Thyroid gland (tissue), 4 donors: ENCODE measurements at places on chromosomes 6 and 20.

DNA sequence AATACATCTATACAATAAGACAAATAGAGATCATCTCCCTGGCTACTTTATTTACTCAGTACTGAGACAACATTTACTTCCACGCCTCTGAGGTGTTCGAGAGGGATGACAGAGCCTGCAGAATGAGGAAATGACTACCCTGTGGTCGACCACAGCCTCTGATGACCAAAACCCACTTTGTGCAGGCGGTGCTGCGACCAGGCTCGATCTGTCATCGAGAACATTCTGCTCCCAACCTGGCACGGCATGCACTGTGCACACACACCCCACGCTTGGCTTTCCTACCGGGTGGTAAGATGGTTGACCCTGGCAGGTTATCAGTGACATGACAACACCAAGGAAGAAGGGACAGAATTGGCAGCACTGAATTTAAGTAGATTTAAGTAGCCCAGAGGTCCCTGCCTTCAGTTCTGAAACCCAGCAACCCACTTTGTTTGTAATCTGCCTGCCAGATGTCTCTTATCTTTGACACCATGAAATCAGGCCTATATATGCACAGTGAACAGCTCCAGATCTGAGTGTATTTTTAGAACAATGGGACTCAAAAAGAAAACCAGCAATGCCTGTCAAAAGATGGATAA, 42.6 kb downstream of the TTI1 start:
- peak; percentile 27 for DNase-seq

DNA sequence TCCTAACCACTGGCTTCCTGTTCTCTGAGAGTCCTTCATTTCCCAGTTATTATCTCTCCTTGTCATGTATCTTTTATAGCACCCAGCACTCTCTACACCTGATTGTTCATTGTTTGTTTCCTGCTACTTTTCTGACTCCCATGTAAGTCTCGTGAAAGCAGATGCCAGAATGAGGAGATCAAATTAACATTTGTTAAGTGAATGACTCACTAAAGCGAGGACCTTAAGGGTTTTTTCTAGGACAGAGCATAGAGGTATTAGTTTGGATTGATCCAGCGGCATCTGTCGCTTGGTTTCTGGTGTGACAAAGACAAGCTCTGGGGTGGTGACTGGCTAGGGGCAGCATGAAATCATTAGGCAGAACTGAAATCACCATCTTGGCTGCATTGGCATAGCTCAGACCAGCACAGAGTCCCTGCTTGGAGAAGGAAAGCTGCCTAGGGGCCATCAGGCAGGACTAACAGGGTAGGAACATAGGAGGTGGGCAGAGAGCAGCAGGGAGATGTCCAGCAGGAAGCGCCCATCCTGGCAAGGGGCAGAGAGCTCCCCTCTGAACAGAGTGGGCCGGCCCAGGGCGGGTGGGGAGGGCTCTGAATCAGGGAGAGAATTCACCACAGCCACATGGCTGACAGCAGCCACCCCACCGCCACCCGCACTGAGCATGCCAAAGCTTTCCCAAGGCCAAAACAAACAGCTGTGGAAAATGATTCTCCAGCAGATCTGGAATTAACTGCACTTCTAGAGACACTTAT, 97.1 kb upstream of the CEP85L start:
- peak; percentile 15 for DNase-seq

DNA sequence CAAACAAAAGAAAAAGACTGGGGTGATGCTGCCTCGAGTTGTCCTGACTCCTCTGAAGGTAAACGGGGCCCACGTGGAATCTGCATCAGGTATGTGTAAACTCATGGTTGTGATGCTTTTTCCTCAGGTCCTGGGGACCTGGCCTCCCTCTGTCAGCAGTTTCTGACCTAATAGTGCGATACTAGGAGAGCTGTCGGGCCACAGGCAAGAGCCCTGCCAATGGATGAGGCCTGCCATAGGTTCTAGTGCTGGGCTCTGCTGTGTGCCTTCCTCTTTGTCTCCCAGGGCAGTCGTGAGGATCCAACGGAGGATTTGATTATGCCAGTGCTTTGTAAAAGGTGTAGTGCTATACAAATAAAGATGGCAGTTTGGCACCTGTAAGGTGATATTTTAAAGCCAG, 71.2 kb downstream of the ASXL1 start:
- no peak for DNase-seq

DNA sequence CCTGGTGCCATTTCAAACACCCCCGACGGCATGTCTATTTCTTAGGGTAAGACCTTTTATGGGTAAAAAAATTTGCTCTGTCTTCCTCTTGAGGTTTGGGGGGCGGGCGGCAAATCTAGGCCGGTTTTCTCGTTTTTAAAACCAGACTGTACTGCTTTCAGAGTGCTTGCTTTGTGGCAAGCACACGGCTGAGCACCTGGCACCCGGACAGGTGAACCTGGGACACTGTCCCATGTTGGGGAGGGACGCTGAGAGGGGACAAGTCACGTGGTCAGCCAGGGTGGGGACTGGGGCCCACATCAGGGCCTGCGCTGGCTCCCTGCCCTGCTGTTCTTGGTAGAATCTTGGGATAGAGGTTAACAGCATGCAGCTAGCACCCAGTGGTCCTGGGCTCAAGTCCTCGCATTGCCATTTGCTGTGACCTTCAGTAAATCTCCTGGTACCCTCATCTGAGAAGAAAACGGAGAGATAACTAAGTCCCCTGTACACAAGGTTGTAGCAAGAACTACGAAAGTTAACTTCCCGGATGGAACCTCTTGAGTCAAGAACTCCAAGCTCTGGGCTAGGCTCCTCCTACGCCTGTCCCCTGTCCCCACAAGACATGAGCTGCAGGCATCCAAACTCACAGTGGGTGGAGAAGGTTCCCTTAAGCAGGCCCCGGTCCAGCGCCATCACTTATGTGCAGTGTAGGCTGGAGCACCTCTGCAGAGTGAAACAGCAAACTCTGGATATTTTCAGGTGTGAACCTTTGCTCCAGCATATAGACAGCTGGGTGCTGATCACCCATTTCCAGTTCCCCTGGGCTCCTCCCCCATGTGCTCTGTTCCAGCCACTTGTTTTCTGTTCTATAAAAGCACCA, 41.7 kb downstream of the PMEPA1 start:
- peak; percentile 97 for DNase-seq

DNA sequence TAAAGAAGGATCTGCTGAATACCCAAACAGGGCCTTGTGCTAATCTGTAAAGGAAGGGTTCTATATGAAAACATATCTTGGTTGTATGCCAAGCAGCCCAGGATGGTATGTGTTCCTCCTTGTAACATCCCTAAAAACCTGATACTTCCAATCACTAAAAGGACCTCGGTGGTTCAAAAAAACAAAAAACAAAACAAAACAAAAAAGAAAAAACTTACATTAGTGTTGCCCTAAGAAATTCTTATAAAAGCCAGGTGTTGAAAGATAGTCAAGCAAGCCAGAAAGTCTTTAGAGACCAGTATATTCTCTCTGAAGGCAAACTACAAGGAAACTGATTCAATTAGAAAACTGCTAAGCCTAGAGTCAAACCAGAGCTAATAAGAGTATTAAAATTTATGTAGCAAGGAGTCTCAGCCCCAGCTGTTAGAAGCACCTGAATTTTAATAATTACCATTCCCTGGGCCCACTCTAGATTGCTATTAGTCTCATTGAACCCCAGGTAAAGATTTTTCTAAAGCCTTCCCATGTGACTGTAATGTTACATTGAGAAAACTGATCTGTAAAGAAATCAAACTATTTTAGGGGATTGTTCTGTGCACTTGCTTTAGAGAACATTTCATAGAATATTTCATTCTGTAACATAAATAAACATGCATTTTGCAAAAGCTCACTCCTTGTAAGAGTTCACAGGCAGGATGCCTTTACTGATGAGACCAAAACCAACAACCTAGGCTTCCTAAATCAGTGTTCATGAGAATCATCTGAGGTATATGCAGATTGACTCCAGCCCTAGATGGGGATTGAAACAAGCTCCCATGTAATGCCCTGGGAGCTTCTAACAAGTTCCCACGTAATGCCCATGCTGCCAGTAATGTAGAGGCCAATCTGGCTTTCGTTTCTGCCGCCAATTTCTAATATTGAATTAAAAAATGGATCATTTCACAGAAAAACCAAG, 95.2 kb upstream of the BTN3A2 start:
- DNase-seq = no peak

DNA sequence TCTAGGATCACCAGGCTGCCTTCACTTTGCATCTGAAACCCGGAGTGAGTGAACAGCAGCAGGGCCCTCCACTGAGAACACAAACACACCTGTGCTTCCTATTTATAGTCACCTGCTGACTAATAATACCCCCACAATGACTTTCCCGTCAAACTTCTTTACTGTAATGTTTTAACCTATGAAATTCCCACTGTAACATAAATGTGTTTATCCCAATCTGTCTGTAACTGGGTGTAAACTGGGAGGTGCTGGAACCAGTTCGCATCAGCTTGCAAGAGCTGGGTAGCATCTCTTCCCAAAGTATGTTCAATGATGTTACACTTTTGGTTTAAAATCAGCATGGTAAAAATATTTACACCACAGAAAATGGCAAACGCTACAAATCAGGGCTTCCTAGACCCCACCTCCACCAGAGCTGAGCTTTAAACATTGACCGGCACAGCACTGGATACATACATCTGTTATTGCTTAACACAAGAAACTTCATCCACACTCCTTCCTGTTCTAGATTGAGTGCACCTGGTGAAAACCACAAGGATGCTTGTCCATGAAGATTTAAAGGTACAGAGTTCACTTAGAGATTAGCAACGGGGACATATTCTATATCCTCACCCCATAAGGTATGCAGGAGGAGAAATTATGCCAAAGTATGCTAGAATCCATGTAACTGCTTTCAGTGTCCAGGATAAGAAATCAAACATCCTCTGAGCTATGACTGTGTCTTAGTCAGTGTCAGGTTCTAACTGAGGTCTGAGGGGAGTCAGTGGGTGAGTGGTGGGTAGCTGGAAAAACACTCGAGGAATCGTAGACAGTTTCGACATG, 79.0 kb downstream of the ALDH8A1 start:
- DNase-seq = no peak

DNA sequence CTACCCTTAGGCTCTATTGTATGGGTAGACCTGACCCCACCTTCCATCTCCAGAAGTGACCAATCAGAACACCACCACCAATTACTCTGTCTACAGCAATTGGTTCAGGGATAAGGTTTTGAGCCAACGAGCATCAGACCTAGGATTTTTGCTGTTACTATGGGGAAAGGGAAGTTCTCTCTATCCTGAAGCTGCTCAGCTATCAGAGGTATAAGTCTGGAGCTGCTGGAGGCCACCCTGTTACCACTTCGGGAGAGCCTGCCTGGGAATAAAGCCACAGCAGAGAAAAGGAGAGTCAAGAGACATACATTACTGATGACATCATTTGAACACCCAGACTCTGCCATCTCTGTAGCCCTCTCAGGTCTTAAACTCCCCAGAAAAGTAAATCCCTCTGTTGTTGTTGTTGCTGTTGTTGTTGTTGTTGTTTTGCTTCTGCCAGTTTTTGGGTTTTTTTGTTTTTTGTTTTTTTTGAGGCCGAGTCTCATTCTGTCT, 94.5 kb downstream of the PREX1 start:
- no peak for DNase-seq

GRCh38 chr6:169450097-169450496, 196.5 kb upstream of the THBS2 start:
- DNase-seq = no peak

GRCh38 chr6:2063547-2063946, 181.9 kb downstream of the GMDS start:
- no peak for DNase-seq

GRCh38 chr6:54289426-54289825, 18.8 kb upstream of the TINAG start:
- no peak for DNase-seq

DNA sequence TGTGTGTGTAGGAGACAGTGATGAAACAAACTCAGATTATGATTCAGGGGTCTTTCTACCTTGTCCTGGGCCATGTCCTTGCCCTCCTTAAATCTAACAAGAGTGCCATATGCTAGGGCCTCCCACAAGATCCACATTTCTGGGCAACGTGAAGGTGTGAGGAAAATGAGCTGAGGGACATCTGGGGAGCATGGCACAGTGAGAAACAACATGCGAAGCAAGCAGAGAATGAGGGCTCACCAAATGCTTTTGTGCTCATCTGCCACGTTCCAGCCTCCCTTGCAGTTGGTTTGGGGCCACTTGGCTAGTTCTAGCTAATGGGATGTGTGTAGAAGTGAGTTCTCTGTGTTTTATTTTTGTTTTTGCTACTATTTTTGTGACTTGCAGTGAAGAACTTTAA, 21.4 kb upstream of the RNF182 start:
- DNase-seq = no peak

DNA sequence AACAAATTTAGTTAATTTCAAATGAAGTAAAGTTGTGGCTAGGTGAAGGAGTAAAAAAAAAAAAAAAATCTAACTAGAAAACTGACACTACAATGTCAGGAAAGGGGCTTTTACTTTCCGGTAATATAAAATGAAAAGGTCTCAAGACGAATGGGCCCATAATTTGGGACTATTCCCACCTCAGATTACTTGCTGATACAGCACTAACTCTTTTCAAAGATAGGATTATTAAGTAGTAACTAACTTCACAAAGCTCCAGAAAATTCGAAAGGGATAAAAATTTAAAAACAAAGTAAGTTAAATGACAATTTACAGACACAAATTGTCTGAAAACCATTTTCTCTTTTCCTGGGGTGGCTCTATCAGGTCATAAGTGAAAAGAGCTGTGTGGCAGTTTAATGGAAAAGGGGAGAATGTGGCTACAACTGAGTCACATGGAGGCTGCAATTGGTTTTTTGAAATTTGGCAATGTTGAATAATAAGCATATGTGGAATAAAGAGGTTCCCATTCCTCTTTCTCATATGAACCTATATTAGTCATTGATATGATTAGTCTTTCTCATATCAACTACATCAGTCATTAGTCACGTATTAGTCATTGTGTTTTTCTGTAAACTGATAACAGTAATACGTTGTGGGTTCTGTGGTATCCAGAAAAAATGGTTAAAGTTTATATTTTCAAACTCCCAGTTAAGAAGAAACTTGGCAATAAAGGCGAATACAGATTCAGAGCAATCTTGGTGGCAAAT, 78.0 kb downstream of the RWDD2A start:
- DNase-seq = no peak

DNA sequence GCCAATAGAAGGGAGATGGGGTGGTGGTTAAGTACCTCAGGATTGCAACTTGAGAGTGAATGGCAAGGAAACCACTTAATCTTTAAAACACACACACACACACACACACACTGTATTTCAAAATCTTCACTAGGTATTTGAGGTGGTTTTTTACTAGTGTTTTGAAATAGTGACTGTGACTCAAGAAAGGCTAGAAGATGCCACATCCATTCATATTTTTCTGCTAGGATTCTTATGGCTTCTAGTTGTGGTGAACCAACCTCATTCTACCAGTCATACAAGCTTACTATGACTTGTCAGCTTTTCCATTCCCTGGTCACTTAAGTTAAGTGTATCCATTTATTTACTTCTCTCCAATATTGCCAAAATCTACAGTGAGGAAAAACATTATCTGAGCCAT, 519.4 kb upstream of the JAG1 start:
- no peak for DNase-seq
